Hepatocyte (in vitro differentiated cells): ENCODE measurements at places on chromosomes 16 and 17.

- H3K4me3 ChIP-seq = peak within 1 kb of the TSS; percentile 36
- H3K27ac ChIP-seq = peak within 1 kb of the TSS; percentile 53
- peak; percentile 87 for DNase-seq
- no peaks in the 10 kb centered on the region for H3K36me3 ChIP-seq
- H3K4me1 ChIP-seq = peaks cover 27% of the 10 kb centered on the region
Observed at GRCh38 chr17:42681976-42682721, at the start of gene CNTNAP1. Gene CNTNAP1 (plus strand): TSS chr17:42682531. CDS start chr17:42682830, 299 bp downstream.

DNA sequence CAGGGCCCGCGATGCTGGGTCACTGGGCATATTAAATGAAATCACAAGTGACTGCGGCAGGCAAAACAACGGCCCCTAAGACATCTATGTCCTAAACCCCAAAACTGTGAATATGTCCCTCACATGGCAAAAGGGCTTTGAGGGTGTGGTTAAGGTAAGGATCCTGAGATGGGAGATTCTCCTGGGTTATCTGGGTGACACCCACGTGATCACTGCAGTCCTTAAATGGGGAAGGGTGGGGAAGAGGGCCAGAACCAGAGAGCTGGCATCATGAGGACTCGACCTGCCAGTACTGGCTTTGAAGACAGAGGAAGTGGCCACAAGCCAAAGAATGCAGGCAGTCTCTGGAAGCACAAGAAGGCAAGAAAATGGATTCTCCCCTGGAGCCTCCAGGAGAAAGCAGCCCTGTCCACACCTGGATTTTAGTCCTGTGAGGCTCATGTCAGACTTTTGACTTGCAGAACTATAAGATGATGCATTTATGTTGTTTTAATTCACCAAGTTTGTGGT, 12.5 kb downstream of the COTL1 start:
- no peaks in the 10 kb centered on the region for H3K27me3 ChIP-seq
- no peaks in the 10 kb centered on the region for H3K36me3 ChIP-seq
- H3K27ac ChIP-seq = no peak overlapping the region
- DNase-seq = no peak

DNA sequence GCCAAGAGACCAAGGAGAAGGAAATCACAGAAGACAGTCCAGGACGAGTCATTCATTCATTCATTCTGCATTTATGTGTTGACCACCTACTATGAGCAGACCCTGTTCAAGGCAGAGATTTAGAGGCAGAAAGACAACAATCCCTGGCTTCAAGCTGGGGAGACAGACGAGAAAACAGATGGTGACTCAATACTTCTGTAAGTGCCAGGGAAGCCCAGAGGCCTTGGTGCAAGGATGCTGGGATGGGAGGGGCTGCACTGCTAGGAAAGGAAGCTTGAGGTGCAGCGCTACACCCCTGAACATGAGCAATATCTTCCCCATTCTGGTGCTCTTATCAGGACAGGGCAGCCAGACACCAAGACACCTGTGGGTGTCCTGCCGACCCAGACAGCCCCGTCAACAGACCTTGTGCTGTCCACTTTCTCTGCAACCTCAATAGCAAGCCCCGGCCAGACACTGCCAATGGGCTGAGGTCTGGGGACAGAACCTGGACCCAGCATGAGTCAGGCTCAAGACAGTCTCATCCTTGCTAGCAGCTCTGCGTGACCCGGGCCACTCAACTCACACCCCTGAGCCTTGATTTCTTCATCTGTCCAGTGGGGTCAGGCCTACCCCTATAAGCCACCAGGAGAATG, 163.5 kb downstream of the COPRS start:
- H3K4me3 ChIP-seq = no peak overlapping the region
- H3K27me3 ChIP-seq = no peaks in the 10 kb centered on the region
- no peaks in the 10 kb centered on the region for H3K36me3 ChIP-seq
- H3K27ac ChIP-seq = peak overlapping the region; percentile 73
- no peak for DNase-seq

- no peaks in the 10 kb centered on the region for H3K36me3 ChIP-seq
- H3K27me3 ChIP-seq = no peaks in the 10 kb centered on the region
- peak overlapping the region; percentile 92 for H3K27ac ChIP-seq
- H3K4me1 ChIP-seq = peaks cover 71% of the 10 kb centered on the region
Observed at GRCh38 chr16:87853411-87854052, 15.8 kb downstream of the SLC7A5 start.

GRCh38 chr17:31311526-31311925, 2.3 kb downstream of the EVI2B start:
- no peaks in the 10 kb centered on the region for H3K36me3 ChIP-seq
- DNase-seq = no peak
- peaks cover 3% of the 10 kb centered on the region for H3K4me1 ChIP-seq
- H3K4me3 ChIP-seq = no peak overlapping the region
